ENCODE measurements at places on chromosomes 7 and 10.

- no peak for DNase-seq
Observed at GRCh38 chr10:16957038-16957437, 139.8 kb upstream of the RSU1 start.

DNA sequence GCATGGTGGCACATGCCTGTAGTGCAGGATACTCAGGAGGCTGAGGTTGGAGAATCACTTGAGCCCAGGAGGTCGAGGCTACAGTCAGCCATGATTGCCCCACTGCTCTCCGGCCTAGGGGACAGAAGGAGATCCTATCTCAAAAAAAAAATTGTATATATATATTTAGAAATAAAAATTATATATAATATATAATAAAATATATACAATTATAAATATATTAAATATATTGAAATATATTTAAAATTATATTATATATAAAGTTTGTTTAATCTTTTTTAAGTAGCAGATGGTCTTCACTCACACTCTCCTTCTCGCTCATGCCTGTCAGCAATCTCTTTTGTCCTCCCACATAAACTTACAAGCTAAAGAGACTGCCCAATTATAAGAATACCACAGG is 58.5 kb downstream of the LMBR1 start:
- DNase-seq = no peak

DNA sequence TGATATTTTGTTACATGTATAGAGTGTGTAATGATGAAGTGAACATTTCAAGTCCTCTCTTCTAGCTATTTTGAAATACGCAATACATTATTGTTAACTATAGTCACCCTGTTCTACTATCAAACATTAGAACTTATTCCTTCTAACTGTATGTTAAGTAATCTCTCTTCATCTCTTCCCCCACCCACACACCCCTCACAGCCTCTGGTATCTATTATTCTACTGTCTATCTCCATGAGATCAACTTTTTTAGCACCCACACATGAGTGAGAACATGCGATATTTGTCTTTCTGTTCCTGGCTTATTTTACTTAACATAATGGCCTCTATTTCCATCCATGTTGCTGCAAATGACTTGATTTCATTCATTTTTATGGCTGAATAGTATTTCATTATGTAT is 57.7 kb upstream of the EGR2 start:
- DNase-seq = no peak

- DNase-seq = no peak
Observed at GRCh38 chr7:108203537-108203936, 73.4 kb upstream of the LAMB4 start.

DNA sequence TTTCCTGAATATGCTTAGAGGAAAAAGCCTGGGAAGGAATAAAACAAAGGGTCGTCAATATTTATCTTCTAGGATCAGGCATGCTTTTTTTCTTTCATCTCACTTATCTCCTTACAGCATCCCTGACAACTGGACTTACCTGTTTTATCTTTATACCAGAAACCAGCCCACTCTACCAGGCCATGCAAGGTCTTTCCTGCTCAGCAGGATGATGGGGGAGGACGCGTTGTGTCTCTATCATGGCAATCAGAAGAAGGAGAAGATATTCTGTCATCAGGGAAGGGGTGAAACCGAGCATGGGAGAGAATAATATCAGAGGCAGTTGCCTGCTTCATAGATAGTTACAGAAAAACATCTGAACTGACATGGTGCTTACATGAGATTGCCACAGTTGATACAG is 445.6 kb downstream of the DPP6 start:
- DNase-seq = no peak

- no peak for DNase-seq
Observed at GRCh38 chr10:3631701-3632330, 153.2 kb downstream of the KLF6 start.

DNA sequence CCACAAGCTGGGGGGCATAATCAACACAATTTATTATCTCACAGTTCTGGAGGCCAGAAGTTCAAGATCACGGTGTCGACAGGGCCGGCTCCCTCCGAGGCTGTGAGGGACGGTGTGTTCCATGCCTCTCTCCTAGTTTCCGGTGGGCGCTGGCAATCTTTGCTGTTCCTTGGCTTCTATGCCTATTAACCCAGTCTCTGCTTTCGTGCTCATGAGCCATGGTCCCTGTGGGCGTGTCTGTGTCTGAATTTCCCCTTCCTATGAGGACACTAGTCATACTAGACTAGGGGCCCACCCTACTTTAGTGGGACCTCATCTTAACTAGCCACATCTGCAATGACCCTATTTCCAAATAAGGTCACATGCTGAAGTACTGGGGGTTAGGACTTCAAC is 29.4 kb downstream of the HIPK2 start:
- DNase-seq = no peak

GRCh38 chr7:77329466-77330168 is 86.5 kb downstream of the GSAP start:
- no peak for DNase-seq

GRCh38 chr10:84706875-84707274 is 378.5 kb downstream of the CCSER2 start:
- no peak for DNase-seq

DNA sequence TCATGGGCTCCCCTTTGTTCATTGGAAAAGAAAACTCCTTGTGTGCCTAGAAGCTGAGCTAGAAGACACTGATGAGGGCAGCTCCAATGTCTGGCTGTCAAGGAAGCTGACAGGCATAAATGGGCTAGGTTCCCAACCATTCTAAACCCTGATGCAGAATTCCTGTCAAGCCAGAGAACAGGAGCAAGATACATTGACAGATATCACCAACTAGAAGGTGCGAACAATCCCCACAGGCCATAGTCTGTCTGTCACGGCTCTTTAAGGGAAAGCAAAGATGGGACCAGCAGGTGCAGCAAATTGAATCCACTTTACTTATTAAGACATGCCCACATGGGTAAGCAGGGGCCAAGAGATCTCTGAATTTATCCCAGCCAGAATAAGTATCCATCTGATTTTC is 617.9 kb upstream of the POT1 start:
- no peak for DNase-seq

GRCh38 chr7:98831641-98832221 is 38.1 kb downstream of the TMEM130 start:
- DNase-seq = no peak

GRCh38 chr7:139431010-139431409 is 52.5 kb downstream of the KLRG2 start:
- no peak for DNase-seq

DNA sequence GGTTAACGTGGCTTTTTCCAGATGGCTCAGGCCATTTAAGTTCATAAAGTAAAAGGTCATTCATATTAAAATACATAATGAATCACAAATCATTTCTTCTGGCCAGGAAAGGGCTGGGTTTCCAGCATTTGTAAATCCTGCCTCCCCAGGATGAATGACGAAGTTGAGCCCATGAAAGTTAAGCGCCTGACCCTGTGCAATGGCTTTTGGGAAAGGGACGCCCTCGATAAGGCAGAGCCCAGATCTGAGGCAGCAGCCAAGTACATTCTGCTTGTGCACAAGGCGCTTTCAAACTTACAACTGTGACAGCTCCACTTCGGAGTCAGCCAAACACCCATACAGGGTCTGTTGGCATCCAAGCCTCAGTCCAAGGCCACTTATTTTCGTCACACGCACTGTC is 2.8 kb downstream of the GIMAP6 start:
- no peak for DNase-seq

GRCh38 chr7:53397911-53398310 is 362.5 kb downstream of the POM121L12 start:
- no peak for DNase-seq

GRCh38 chr10:25839683-25840082 is 94.3 kb upstream of the MYO3A start:
- no peak for DNase-seq

GRCh38 chr10:61842755-61843497 is 58.6 kb upstream of the ARID5B start:
- no peak for DNase-seq

DNA sequence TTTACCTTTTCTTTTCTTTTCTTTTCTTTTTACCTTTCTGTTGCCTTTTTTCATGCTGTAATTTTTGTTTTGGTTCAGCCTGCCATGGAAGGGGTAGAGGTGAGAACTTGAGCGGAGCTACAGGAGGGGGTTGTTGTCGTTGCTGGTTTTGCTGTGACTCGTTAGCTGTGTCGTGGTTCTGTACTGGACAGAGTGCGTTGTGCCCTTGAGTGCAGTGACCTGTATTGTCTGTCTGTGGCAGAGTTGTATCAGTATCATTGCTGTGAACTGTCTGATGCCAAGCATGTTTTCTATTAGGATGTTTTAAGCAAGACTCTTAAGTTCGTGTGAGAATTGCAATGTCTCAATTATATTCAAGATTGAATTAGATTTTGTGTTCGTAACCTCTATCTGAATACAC is 67.5 kb downstream of the TRRAP start:
- DNase-seq = no peak

DNA sequence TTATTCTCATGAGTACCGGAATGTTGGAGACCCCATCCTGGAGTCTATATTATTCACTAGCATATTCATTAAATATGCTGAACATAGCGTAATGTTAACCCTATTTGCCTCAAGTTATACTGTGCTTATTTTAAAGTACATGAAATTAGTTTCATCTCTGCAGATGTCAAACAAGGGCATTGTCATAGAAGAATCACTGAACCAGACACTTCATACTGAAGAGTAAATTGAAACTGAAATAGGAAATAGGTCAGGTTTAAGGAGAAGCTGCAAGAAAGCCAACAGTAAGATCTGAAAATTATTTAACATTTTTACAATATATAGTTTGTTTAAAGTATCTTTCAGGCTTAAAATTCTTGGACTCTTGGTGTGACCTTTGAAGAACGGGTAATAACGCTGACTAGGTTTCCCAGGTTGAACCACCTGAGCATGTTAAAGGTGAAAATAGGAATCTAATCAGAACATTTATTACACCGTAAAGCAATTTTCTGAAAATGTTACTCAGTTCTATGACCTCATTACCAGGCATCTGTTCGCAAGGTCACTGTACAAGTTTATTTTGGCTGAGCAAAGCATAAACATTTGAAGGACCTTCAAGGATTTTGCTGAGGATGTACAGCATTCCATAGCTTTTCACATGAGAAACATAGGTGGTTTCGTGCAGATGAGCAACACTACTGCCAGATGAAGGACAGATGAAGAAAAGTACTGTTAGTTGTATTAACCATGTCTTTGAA is 82.7 kb downstream of the REEP3 start:
- no peak for DNase-seq

Data from globus pallidus (tissue), 1 donor.